ENCODE measurements at places on chromosomes 3 and 15.

GRCh38 chr3:74409066-74409465, 205.4 kb downstream of the CNTN3 start:
- DNase-seq = no peak

DNA sequence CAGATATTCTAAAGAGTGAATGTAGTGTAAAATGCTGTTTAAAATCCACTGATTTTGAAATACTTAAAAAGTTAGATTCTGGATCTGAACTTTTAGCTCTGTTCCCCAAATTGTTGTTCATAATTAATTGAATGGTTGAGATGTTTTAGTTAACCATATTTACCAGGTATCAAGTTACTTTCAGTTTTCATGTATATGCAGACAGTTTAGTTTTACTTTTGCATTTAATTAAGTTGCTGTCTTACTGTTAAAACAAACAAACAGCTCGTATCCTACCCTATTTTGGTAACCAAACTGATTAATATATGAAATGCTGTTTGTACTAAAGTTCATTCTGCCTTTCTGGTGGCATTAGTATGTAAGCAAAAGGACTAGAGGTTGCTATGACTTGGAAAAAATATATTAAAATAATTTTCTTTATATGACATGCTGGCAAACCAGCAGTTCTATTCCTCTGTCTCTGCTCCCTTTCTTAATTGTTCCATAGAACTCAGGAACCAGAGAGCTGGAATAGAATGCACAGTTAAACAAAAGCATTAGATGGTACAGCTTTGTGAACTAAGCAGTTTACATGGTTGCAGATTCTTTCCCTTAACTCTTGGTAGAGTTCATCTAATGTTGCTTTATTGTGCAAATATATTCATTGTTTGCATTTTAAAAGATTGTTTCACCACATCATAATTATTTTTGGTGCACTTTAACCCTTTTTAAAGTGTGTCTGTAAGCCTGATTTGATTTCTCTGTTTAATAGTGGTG, 39.5 kb upstream of the SCAANT1 start:
- DNase-seq = no peak

DNA sequence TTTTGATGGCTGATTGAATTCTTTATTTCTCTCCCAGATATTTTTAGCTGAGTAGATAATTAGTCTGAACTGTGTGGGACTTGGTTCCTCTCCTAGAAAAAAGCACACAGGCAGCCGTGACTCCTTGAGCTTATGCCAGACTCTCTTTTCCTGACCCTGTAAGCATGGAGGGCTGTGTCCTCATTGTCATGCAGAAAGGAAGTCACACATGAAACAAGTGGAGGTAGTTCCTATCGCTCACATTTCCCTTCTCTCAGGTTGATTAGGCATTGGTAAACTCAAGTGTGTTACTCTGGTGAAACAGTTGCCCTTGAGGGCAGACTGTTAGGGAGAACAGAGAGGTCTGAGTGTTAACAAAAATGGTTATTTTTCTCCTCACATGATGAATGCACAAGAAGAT, 6.3 kb upstream of the RTP4 start:
- DNase-seq = no peak

GRCh38 chr3:128548426-128549282, 55.7 kb upstream of the GATA2 start:
- no peak for DNase-seq

DNA sequence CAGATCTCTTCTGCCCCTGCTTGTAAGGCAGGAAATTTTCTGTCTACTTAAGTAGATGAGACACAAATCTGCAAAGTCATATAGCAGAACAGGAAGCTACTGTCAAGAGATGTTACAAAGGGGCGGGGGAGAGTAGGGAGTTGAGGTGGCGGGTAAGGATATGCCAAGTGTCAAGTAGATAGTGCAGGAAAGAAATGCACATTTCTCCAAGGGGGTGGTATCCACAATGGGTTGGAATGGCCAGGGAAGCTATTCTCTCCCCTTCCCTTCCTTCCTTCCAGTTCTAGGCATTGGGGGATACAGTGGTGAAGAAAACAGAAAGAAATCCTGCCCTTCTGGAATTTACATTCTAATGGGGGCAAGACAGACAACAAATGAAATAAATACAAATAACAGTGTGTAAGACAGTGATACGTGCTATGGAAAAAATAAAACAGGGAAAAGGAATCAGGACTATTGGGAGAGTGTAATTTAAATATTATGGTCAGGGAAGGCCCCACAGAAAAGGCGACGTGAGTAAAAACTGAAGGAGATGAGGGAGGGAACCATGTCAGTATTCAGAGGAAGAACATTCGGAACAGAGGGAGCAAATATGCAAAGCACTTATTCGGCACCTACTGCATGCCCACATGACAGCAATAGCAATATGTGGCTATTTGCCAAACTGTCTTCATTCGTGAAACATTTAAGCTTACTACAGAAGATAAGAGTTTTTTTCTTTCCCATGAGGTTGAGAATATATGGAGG, 42.8 kb upstream of the RNU6-1 start:
- peak; percentile 92 for DNase-seq

DNA sequence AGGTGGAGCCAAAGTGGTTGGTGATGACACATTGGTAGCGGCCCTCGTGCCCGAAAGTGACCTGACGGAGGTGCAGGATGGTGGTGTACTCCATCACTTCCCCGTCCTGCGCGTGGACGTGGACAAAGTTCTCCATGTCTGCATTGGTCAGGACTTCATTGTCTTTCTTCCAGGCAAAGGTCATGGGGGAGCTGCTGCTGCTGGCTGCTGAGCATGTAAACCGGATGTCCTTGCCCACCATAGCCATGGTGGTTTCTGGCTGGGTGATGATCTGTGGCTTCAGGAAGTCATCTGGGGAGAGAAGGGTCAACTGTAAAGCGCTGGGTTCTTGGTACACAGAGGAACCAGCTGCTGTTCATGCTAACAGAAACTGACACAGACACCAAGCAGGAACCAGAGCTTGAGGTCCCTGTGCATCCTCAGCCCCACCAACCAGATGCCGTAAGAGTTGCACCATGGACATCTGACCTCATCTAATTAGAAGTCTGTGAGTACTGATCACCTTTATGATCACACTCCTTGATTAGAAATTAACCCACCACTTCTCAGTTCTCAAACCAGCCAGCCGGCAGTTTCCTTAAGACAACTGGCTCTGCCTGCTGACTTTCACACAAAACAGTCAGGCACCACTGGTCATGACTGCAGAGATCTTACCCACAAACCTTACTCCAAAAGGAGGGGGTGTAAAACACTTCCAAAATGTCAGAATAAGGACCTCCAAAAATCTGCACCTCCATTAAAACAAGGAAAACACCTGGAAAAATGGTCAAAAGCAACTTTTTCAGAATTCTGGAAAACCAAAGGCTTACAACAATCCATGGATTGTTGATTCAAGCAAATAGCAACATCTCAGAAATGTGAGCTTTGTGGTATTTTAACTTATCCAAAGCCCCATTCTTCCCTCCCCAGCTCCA, 114.6 kb downstream of the LRIG1 start:
- peak; percentile 83 for DNase-seq

- no peak for DNase-seq
Measured at GRCh38 chr3:175346573-175347356, 487.6 kb downstream of the NAALADL2 start.

DNA sequence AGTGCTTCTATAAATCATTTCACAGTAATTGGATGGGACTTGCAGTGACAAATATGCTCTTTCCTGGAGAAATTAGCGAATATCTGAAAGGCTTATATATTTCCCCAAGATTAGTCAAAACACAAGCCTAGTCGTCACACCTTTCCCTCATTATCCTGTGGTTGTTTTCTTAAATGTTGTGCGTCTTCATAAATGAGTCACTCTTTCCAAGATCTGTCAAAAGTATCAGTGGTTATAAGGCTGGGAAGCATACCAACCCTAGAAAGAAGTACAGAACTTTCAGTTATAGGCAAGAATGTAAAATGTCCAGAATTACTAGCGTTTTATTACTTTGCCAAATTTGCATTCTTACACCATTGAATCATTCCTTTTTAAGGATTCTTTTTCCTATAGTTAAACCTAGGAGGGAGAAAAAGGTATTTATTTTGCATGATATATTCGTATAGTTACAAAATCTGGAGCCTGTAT, 33.6 kb downstream of the TMEM212 start:
- no peak for DNase-seq

GRCh38 chr3:96959901-96960641, 145.7 kb downstream of the EPHA6 start:
- DNase-seq = no peak

DNA sequence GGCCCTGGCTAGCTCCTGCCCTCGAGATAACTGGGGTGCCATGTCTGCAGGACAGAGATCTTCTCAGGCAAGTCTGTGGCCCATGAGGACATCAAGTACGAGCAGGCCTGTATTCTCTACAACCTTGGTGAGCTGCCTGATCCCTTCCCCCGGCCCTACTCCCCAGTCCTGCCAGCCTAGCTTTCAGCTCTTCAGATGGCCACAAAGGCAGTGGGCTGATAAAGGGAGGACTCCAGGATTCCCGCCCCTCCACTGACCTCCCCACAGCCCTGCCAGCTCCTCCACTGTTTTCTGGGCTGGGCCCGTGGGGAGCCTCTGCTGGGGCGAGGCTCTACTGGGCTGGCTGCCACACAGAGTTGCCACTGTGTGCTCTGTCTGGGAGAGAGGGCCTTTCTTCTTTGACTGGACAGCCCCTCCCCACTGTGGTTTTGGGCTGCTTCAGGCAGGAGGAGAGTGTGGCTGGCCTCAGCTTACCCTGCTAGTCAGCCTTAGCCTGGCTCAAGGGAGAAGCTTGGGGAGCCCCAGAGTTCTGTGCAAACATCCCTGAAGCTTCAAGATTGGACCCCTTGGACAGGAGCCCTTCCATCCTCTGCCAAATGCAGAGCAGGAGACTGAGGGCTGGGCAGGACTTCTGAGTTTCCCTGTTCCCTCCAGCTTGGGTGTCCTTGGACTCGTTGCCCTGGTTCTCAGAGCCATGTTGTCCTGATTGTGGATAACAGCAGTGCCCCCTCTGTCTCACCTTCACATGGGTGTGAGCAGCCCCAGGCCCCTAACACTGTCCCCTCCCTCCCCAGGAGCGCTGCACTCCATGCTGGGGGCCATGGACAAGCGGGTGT, 24.4 kb downstream of the PTPN23 start:
- DNase-seq = no peak

DNA sequence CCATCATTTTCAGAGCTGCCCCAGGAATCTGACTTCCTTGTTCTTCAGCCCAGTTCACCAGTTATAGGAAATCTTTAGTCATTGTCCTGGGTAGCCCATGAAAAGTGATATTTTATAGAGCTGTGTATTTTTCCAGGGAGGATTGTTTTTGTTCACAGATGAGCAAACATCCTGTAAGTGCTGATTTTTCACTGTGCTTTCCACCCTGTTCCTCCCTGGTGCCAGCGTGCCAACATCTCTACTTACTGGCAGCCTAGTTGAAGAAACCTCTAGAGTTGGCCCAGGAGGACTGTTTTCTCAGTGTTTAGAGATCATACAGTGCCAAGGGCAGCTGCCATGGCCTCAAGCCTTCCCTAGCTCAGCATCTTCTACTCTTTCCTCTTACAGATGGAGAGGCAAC, 41.3 kb downstream of the ST6GAL1 start:
- DNase-seq = no peak

- DNase-seq = no peak
Measured at GRCh38 chr3:190352861-190353457, 30.7 kb upstream of the CLDN1 start.

- no peak for DNase-seq
Measured at GRCh38 chr15:64456634-64457108, 3.7 kb upstream of the ZNF609 start.

DNA sequence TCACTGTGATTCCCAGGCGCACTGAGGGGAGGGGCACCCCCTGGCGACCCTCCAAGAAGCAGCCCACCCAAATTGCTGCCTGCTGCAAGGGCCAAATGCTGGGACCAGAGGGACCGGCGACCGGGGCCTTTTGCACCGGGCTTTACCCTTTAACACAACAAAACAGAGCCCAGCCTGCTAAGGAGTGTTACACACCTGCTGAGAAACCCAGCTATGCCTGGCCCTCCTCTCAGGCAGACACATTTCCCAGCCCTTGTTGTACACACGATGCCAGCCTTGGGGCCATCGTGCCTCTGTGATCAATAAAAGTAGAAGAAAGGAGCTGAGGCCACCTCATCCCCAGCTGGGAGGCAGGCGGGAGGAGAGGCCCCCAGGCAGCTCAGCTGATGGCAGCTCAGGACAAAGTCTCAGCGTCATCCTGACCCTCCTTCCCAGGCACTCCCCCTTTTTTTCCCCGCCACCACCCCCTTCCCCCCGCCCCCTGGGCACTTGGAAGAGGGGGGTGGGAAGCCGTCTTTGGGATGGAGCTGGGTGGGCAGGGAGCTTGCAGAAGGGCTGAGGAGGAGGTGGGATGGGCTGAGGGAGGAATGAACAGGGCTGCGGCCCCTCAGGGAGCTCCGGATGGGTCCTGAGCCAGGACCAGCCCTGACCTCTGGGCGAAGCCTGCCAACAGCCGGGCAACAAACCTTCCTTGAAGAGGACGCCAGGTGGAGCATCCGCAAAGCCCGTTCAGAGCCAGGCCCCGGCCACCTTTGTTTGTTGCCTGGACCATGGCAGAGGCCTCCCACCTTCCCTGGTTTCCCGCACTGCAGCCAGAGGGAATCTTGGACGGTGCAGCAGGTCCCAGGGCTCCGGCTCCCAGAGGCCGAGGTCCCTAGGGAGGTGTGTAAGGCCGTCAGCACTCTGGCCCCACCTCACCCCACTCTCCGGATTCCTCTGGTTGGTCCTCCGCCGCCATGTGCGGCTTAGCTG, 45.9 kb upstream of the SEC61A1 start:
- no peak for DNase-seq

- DNase-seq = peak; percentile 46
Measured at GRCh38 chr3:172102123-172102882, 62.9 kb downstream of the FNDC3B start.

DNA sequence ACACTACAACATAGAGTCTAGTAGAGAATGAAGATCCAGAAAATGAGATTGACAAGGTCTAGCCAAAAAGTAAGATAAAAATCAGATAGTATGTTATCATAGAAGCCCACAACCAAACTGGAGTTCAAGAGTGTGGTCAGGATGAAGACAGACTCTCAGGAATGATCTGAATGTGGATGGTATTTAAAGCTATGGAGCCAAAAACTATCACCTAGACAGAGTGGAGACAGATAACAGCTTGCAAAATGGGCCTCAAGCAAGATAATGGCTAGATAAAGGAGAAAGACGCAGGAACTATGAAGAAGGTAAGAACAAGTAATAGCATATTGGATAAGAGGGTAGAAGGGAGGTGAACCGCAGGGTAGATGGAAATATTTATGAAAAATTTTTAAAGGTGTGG, 35.4 kb downstream of the ZMAT3 start:
- DNase-seq = no peak
